ENCODE measurements at places on chromosomes 5 and 9. TPM values are rescaled to one million over a fixed set of nuclear protein-coding genes. Genes with fewer than 3 reads are reported as not detected.

The ANKRD34B gene
- total RNA-seq: not detected

The OR1L8 gene
- not detected for total RNA-seq

The GTF2H2C gene
- total RNA-seq: 33.4 TPM

The BTNL8 gene
- not detected for total RNA-seq

The NR6A1 gene
- total RNA-seq: 0.06 TPM

The DMRTA1 gene
- not detected for total RNA-seq

The RNF208 gene
- 5.0 TPM for total RNA-seq

The ADAM19 gene
- 29.0 TPM for total RNA-seq

The IL33 gene
- not detected for total RNA-seq
